ENCODE measurements at places on chromosomes 4 and X. TPM values are rescaled to one million over a fixed set of nuclear protein-coding genes. Genes with fewer than 3 reads are reported as not detected.

COX7B2 gene
- not detected for total RNA-seq

ADGRL3 gene
- total RNA-seq: 6.6 TPM

TMPRSS11F gene
- not detected for total RNA-seq

- DNase-seq: no peak
These were observed 15.0 kb upstream of the OTUD4 start for GRCh38 chr4:145195167-145195952.

DNA sequence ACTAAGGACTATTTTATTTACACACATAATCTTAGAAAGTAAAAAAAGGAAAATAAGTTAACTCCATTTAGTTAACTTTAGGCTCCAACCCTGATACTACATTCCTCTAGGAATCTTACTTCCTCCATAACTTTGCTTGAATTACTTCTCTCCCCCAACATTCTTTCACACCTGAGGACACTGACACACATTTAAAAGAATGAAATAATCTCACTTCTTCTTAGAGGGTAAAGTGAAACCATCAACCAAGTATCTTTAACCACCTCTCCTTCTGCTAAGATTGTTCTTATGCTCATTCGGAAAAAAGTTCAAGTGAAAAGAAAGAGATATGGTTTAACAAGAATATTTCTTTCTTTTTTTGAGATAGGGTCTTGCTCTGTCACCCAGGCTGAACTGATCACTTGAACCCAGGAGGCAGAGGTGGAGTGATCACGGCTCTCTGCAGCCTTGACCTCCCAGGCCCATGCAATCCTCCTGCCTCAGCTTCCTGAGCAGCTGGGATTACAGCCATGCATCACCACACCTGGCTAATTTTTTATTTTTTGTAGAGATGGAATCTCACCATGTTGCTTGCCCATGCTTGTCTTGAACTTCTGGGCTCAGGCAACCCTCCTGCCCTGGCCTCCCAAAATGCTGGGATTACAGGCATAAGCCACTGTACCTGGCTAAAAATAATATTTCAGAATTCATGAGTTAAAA lies 28.5 kb downstream of the SLC25A4 start:
- DNase-seq: no peak

- no peak for DNase-seq
These were observed 834 bp downstream of the NHS start for GRCh38 chrX:17375637-17376430.

DNA sequence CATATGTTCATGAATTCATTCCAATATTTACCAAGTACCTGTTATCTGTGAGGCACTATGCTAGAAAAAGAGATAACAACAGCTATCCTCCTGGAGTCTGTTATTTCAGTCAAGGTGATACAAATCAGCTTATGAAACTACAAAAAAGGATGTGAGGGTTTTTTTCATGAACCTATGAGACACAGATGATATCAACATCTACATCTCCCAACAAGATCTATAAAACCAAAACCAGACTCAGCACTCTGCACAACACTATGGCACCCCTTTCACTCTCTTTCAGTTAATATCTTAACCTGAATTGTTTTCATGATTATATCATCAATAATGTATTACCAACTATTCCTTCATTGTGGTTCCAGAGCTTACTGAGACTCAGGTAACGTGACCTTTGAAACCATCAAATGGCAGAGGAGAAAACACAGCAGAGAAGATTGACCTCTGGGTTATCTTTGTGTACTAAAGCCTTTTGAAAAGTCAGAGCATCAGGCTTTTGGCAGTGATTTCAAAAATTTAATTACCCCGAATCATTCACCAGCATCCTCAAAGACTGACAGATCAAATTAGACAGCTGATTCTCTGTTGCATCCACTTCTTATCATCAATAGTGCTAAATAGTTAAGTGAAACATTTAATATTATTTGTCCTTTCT lies 244.6 kb upstream of the FTHL17 start:
- DNase-seq: no peak

DNA sequence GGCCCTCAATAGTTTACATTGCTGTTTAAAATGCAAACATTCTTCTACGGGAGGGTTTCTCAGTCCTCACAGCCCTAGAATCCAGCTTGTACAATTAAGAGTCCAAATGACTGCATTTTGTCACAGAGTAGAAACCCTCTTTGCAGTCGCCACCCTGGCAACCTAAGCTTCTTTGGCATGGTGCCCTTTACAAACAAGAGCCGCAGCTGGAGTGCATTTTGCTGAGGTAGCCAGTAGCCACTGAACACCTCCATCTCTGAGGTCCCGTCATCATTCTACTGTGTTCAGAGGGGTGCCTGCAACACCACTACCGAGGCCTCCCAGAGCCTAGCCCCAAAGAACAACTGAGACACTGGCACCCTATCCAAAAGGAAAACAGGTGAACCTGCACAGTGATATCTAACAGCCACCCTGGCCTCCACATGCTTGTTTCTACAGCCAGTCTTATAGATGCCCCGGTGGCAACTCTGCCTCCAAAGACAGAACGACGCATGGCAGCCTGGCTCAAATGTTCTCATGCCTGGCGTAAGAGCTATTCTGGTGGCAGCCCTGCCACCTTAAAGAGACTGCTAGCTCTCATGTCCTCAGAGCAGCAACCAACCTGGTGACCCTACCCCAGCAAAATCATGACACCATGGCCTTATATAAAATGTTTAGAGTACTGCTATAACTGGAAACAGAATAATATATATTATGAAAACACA lies 801.9 kb downstream of the TECRL start:
- no peak for DNase-seq

DNA sequence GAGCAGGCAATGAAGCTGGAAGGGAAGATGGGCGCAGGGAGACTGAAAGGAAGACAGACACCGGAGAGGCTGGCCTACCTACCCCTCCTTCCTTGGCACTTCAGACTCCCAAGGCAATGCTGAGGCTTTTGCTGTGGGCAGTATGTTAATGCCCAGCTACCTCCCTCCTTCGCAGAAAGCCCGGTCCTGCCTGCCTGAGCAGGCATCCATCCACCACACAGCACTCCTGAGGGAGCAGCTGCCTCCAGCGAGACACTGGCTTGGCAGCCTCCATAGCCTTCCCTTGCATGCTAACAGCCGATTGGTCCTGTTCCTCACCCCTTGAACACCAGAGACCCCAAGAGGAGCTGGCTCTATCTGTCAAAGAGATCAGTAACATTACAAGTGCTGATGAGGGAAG lies 14.4 kb downstream of the GABRQ start:
- DNase-seq: no peak

- no peak for DNase-seq
These were observed 190.0 kb upstream of the EMCN start for GRCh38 chr4:100707786-100708185.

- DNase-seq: no peak
These were observed 76.4 kb downstream of the LEF1 start for GRCh38 chr4:108092288-108092687.

- DNase-seq: no peak
These were observed 100.9 kb downstream of the LIMCH1 start for GRCh38 chr4:41638866-41639265.

GRCh38 chr4:177640864-177641263 lies 198.6 kb upstream of the AGA start:
- DNase-seq: no peak

GRCh38 chrX:153478746-153479145 lies 8.4 kb upstream of the HAUS7 start:
- DNase-seq: no peak

- DNase-seq: no peak
These were observed 178.3 kb upstream of the SLC7A11 start for GRCh38 chr4:138420471-138420870.

DNA sequence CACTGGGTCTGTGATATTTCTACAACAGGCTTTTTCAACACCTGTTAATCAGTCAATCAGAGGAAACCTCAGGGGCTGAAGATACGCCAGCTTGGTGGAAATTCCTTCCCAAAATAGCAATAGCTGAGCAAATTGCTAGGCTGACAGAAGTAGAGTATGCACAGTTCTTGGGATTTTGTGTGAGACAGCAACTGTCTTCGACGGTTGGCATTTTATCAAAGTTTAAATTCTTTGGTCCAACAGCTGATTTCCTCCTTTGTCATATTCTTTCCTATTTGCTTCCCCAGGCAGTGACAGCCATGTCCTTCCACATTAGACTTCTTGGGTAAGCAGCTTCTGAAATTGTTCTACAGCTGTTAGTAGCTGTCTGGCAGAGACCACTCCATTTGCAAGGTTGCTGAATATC lies 8.0 kb upstream of the PALLD start:
- DNase-seq: no peak

DNA sequence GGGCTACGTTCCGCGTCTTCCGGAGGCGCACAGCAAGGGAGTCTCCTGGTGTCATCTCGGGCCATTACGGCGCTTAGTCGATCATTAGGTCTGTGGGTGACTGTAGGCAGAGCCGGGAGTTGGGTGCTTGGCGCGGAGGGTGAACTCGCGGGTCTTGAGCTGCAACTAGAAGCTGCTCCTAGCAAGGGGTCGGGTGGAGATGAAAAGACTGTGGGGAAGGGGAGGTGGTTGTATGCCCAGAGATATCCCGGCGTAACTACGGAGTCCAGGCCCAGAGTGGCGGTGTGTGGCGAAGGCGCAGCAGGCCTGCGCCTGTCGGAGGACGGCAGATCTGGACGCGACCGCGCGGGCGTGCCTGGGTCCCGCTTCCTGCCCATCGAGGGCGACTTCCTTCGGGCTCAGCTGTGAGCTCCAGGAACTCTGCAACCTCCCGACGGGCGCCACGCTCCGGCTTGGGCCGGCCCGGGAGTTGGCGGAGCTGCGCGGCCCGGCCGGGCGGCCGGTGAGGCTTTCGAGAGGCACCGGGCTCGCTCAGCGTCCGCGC lies 2.7 kb upstream of the NKX3-2 start:
- no peak for DNase-seq

GRCh38 chr4:188661502-188661901 lies 522.3 kb downstream of the TRIML1 start:
- DNase-seq: no peak

- no peak for DNase-seq
These were observed 41.6 kb upstream of the UGDH start for GRCh38 chr4:39568805-39569204.

DNA sequence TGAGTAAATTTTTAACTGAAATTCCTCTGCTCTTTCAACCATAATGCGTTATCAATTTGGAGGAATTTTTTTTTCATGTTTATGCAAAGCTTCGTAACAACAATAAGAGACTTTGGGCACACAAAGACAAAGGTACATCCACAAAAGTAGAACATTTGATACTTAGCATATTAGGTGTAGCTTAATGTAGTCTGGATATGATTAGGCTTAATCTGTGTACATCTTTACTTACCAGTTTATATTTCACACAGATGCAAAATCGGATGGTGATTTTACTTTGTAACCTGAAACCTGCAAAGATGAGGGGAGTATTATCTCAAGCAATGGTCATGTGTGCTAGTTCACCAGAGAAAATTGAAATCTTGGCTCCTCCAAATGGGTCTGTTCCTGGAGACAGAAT lies 20.3 kb downstream of the AIMP1 start:
- no peak for DNase-seq

DNA sequence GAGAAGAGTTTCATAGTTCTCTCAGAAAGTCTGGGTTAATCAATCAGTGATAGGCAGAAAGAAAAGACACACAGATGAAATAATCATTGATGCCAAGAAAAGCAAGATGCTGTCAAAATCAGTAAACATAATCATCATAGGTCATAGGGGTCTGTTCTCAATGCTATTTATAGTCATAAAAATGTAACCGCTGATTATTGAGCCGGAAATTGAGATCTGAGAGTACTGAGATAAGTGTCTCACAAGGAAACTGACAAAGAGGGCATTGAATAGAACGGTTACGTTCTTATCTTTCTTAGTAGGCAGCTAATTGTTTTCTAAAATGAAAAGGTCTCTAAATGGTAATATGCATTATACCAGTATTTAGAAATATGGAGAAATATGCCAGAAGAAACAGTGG lies 1686.1 kb upstream of the AGA start:
- DNase-seq: no peak

DNA sequence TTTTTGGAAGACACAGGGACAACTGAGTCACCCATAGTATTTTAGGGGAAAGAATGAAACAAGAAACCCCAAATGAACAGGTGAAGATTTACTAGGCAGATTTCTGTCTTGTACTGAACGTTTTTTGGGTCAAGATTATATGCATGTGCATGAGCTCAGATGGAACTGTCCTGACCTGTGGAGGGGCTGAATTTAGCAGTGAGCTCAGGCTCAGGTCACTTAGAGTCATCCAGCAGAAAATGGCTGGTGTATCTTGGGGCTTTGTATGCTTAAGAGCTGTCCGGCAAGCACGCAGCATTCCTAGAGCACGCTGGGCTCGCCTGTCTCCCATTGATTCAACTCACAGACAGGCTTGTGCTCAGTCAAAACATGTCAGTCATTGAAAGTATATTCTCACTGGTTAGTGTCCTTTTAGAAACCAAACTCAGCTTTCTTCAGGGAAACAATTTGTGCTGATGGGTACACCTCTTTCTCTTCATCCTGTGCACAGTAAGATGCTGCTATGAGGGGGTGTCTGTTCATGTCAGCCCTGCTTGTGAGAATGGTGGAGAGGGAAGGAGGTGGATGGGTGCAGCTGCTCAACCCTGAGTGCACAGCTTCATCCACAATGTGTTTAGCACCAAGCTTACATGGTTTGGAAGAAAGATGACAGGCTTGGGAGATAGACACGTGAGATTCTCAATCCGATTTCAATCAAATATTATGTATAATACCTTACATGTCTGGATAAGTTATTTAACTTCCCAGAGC lies 47.5 kb upstream of the PDLIM3 start:
- DNase-seq: no peak

- no peak for DNase-seq
These were observed 878.5 kb downstream of the PCDH7 start for GRCh38 chr4:31598639-31599038.

GRCh38 chrX:361231-362145 lies 25.2 kb downstream of the PPP2R3B start:
- no peak for DNase-seq

GRCh38 chr4:54169176-54169575 lies 59.9 kb upstream of the PDGFRA start:
- no peak for DNase-seq

DNA sequence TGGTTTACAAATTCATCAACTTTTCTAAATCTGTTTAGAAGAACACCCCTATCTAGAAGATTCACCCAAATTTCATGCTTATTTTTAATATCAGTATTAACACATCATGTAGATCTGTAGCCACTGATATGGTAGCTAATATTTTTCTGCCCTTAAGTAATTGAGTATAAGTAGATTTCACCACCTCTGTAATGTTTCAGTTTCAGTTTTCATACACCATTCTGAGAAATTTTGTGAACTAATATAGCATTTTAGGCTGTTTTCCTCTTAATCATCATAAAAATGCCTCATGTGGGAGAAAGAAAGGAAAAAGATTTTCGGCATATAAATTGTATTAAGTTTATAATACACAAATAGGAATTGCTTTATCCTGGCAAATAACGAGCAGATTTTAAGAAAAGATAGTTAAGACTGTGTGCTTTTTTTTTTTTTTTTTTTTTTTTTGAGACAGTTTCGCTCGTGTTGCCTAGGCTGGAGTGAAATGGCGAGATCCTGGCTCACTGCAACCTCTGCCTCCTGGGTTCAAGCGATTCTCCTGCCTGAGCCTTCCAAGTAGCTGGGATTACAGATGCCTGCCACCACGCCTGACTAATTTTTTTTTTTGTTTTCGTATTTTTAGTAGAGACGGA lies 21.4 kb upstream of the RBPJ start:
- no peak for DNase-seq
